ENCODE measurements at places on chromosomes 3 and 15. TPM values are rescaled to one million over a fixed set of nuclear protein-coding genes. Genes with fewer than 3 reads are reported as not detected.
A peak's percentile ranks its signal among the peaks of the same experiment; 100 is the strongest.

TPM1 gene
- 126 TPM for total RNA-seq

LDHAL6B gene
- total RNA-seq: 18.6 TPM

- H3K4me3 ChIP-seq: peak overlapping the region; percentile 66
- H3K27me3 ChIP-seq: no peaks in the 10 kb centered on the region
- peaks cover 27% of the 10 kb centered on the region for H3K4me1 ChIP-seq
- DNase-seq: no peak
- no peaks in the 10 kb centered on the region for H3K36me3 ChIP-seq
- peak overlapping the region; percentile 8 for H3K27ac ChIP-seq
Observed at GRCh38 chr15:84634228-84634837, 19.8 kb downstream of the WDR73 start.

PPM1L gene
- total RNA-seq: 19.6 TPM

GRCh38 chr3:46107682-46108081 lies 80.4 kb upstream of the XCR1 start:
- DNase-seq: no peak
- no peak overlapping the region for H3K4me3 ChIP-seq
- H3K27ac ChIP-seq: no peak overlapping the region
- H3K4me1 ChIP-seq: peaks cover 6% of the 10 kb centered on the region
- no peaks in the 10 kb centered on the region for H3K36me3 ChIP-seq

ERICH6 gene
- 9.7 TPM for total RNA-seq

DNA sequence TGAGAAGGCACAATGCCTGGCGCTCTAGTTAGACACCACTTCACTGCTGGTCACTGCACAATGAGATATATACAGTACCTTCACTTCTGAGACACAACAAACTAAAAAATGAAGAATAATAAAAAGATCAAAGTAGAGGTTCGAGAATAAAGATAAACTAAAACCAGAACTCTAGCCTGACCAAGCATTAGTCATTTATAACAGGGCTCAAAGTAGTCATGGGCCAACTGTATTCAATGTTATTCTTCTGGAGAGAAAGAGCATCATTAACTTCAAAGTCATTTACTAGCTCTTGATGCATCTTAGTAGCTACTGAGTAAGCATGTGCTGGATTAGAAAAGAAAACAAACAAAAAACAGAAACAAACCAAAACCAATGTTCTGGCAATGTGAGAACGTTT lies 145.2 kb downstream of the SSR3 start:
- H3K4me3 ChIP-seq: no peak overlapping the region
- no peaks in the 10 kb centered on the region for H3K27me3 ChIP-seq
- DNase-seq: no peak
- H3K36me3 ChIP-seq: no peaks in the 10 kb centered on the region
- no peak overlapping the region for H3K27ac ChIP-seq

DNA sequence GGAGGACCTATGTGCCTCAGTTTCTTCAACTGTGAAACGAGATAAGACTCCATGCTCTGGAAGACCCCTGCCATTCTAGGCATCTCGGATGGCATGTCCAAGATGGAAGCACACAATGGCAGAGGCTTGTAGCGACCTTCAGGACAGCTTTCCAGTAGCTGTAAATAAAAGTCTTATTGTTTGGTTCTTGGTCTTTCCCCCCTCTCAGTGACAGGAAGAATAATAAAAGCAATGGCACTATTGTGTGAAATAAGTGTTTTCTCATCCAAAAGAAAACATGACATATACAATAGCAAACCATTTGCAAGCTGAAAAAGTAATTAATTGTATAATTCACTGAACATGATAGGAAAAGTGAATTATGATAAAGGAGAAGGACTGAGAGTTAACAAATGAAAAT lies 32.5 kb upstream of the CD47 start:
- DNase-seq: no peak
- no peak overlapping the region for H3K4me3 ChIP-seq
- no peaks in the 10 kb centered on the region for H3K4me1 ChIP-seq
- no peaks in the 10 kb centered on the region for H3K27me3 ChIP-seq
- H3K36me3 ChIP-seq: no peaks in the 10 kb centered on the region
